Renal cortex interstitium (tissue), 15 donors: ENCODE measurements at places on chromosomes 7 and 10.

DNA sequence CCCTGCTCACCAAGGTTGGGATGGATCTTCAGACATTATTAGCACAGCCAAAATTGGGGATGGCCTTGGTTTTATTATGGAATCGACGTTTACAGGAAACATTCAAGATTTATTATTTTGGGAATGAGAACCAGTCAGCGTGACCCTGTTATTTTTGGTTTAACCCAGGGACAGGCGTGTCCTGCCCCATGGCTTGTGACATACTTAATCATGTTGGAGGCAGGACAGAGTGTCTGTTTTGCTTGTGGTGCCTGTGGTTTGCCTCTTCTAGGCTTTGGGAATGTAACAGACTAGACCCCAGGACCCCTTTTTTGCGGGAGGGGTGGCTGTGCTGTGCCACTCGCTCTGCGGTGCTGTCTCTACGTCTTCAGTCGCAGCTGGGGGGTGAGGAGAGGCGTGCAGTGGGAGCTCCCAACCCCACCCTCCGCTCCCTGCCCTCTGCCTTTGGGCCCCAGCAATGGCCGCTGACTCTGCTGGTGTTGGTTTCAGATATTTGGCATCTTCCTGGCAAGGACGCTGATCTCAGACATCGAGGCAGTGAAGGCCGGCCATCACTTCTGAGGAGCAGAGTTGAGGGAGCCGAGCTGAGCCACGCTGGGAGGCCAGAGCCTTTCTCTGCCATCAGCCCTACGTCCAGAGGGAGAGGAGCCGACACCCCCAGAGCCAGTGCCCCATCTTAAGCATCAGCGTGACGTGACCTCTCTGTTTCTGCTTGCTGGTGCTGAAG lies 20.1 kb upstream of the SH2D4B start:
- DNase-seq, result no peak

DNA sequence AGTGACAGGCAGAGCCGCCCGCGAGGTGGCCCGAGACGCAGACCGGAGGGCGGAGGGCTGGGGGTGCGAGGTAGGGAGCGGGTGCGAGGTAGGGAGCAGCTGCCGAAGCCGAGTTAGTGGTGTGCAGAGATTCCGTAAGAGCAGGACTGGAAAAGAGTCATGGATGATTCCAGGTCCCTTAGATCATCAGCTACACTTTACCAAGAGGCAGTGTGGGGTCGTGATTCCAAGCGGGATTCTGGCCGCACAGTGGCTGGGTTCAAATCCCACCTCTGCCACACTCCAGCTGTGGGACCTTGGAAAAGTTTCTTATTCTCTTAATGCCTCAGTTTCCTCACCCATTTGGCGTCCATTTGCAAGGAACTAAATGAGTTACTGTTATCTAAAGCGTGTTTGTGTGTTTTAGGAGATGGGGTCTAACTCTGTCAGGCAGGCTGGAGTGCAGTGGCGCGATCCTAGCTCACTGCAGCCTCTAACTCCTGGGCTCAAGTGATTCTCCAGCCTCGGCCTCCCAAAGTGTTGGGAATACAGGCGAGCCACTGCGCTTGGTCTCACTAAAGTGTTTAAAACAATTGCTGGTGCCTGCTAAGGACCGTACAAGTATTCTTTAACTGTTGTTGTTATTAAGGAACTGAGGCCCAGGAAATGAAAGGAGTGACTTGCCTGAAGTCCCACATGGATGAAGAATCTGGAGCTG lies 1.1 kb downstream of the NDUFB2 start:
- no peak for DNase-seq

GRCh38 chr7:20438248-20438647 lies 107.5 kb downstream of the ITGB8 start:
- DNase-seq, result no peak

GRCh38 chr7:119630406-119630969 lies 642.5 kb upstream of the KCND2 start:
- DNase-seq, result no peak

DNA sequence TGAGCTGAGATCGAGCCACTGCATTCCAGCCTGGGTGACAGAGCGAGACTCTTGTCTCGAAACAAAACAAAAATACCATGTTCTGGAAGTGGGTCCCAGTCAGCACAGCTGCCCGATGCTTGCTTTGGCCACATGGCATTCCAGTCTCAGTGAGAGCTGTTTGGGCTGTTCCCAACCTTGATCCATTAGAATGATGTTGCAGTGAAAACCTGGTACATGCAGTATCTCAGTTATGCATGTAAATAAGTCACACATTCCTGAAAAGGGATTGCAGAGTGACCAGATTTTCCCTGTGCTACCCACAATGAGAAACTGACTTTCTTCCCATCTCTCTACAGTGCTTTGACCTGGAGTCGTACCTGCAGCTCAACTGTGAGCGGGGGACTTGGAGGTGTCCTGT lies 15.4 kb downstream of the ZMIZ2 start:
- DNase-seq, result no peak

GRCh38 chr10:30398193-30398592 lies 35.8 kb upstream of the MAP3K8 start:
- no peak for DNase-seq

DNA sequence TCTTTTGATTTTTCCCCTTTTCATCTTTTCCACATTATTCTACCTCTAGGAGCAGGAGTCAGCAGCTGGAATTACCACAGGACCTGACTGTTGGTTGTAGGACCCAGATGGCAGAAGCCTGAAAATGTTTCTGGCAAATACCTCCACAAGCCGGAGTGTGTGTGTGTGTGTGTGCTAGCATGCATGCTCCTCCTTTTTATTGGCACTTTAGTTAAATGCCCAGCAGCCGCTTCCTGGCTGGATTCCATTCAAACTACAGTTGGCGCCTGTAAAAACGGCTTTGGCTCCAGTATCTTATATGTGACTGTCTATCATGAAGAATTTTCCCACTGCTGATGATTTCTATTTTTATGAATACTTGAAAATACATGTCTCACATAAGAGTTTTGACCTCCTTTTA lies 319.7 kb upstream of the SP4 start:
- DNase-seq, result no peak

DNA sequence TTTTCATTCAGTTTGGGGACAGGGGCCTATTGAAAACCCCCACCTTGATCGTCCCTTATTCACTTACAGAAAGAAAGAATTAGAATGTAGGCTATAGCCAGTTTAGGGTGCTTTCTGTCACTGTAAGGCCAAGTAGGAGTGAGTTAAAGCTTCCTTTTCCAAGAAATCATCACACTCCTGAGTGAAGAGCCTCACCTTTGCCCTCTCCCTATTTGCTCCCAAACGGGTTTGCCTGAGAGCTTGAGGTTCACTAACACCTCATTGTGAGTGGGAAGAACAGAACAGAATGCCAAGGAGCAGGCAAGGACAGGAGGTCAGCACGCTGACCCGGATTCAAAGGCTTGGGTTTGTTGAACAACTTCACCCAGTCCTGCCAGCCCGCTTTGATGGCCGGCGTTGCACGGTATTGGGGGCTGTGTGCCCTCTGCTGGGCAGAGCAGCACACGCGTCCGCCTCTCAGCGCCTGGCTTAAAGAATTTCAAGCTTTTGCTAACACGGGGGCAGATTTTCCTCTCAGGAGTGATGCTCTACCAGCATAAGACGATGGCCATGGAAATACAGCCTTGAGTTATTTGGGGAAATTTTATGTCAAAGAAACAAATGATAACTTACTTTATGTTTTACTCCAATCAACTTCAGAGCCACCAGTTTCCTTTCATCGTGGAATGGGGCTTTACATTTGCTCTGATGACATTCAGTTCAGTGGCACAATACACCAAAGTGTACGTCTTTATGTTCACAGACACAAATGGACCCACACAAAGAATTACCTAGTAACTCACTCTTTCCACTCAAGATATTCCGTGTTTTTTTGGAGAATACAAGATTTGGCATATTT lies 470.0 kb downstream of the SUGCT start:
- DNase-seq, result no peak
